Activated CD4-positive, CD25-positive, alpha-beta regulatory T cell (primary cell): ENCODE measurements at places on chromosomes 2 and 18.

GRCh38 chr2:101808006-101808562 is 110.6 kb downstream of the MAP4K4 start:
- no peak for DNase-seq

DNA sequence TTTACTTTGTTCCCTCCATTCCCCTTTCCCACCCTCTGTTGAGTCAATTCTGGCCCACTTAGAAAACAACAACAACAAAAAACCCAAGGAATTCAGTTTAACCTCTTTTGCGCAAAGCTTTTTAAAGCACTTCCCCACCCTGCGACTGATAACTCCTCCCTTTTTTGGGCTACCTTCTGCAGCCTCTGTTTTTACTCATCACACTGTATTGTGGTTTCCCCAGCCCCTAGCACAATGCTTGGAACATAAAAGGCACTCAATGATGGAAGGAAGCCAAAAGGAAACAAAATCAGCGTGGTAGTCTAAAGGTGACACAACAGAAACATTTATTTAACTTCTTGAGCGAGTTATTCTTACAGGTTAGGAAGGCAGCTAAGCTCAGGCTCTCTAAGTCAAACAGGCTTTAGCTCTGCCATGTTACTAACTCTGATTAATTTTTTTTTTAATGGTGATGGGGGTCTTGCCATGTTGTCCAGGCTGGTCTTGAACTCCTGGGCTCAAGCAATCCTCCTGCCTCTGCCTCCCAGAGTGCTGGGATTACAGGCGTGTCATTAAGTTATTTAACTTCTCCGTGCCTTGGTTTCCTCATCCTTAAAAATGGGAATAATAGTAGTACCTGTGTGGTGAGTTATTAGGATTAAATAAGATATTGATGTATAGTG is 1.3 kb downstream of the CEP68 start:
- peak; percentile 7 for DNase-seq

DNA sequence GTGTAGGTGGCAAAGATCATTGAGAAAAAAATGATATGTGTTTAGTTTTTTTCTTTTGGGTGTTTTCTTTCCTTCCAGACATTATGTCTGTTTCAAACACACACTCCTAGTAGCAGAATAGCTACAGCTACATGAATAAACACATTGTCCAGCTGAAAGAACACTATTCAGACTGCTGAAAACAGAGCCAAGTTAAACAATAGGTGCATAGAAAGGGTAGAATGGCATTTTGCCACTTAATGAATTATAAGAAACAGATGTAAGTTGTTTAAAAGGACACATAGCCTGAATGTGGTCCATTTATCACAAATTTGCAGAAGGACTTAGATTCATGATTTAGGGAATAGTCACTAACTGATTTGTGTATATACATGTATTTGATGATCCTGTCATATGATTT is 20.1 kb downstream of the CTLA4 start:
- no peak for DNase-seq

GRCh38 chr2:44751754-44752479 is 189.6 kb upstream of the SIX3 start:
- no peak for DNase-seq

GRCh38 chr18:76913583-76913982 is 91.2 kb downstream of the ZNF236 start:
- DNase-seq = no peak

DNA sequence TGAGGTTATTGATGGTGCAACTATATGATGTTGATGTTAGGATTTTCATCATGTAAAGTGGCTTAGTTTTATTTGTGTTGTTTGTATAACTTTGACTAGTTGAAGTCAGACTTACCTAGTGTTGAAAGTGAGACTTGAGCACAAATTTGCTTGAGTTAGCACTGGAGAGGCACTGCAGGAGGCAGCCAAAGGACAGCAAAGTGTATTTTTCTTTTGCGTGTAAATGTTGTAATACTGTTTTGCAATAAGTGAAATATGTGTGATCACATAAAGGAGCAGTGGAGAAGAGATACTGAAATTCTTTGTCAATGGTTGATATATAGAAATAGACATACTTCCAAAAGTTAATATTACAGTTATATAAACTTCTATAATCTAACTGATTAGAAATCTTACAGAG is 332.0 kb upstream of the RAB12 start:
- DNase-seq = no peak

DNA sequence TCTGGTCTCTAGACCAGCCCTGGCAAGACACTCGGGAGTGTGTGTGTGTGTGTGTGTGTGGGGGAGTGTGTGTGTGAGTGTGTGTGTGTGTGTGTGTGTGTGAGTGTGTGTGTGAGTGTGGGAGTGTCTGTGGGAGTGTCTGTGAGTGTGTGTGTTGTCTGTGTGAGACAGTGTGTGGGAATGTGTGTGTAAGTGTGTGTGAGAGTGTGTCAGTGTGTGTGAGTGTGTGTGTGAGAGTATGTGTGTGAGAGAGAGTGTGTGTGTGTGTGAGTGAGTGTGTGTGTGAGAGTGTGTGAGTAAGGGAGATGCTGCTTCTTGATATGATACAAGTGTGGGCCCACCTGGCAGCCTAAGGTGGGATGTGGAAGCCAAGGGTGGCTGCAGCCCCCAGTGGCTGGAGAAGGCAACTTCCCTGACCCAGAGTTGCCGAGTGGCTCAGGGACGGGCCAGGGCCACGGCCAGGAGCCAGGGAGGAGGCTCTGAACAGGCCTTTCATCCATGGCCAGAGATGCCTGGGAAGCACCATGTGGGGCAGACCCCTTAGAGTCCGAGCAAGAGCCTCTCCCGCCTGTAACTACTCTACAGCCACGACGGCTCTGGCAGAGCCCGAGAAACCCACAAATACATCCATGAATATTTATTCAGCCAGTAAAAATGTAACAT is 159.3 kb upstream of the MYCN start:
- DNase-seq = no peak

DNA sequence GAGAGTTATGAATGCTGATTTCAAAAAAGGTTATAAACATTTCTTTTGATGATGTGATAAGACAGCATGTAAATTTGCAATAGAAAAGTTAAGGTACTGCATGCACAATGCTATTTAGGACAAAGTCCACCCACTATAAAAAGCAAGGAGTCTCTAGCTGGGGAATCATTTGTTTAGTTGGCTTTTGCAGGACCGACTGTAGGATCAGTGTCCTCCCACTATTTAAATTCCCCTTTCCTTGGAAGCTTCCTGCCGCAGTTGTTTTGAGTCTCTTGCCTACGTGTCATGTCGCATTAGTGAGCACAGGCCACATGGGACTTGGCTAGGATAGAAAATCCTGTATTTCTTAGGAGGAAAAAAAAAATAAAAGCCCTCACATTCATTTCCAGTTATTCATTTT is 13.1 kb downstream of the QPCT start:
- no peak for DNase-seq

GRCh38 chr2:150134223-150134857 is 353.1 kb downstream of the RND3 start:
- no peak for DNase-seq

GRCh38 chr2:107001964-107002696 is 116.2 kb upstream of the ST6GAL2 start:
- DNase-seq = no peak

GRCh38 chr2:164706522-164706921 is 85.2 kb upstream of the GRB14 start:
- DNase-seq = no peak

DNA sequence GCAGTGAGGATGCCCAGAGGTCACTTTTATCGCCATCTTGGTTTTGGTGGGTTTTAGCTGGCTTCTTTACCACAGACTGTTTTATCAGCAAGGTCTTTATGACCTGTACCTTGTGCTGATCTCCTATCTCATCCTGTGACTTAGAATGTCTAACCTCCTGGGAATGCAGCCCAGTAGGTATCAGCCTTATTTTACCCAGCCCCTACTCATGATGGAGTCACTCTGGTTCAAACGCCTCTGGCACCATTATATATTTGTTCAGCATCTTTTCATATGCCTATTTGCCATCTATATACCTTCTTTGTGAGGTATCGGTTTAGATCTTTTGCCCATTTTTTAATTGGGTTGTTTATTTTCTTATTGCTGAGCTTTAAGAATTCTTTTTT is 7.2 kb upstream of the CCNT2 start:
- no peak for DNase-seq

DNA sequence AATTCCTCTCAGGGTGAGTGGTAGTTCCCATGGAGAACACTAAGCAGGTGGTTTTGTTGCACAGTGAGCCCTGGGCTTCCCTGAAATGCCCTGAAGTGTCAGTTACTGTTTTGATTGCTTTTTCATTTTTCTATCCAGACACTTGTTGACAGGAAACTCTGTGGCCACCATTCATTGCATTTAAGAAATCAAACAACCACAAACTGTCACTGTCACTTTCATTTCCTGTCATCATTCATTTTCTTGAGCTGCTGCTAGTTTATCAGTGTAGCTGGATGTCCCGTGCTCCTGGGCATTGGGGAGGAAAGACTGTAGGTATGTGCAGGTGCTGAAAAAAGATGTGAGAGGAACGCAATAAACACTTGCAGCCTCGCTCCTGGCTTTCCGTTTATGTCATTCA is 891.6 kb upstream of the ZEB2 start:
- no peak for DNase-seq

DNA sequence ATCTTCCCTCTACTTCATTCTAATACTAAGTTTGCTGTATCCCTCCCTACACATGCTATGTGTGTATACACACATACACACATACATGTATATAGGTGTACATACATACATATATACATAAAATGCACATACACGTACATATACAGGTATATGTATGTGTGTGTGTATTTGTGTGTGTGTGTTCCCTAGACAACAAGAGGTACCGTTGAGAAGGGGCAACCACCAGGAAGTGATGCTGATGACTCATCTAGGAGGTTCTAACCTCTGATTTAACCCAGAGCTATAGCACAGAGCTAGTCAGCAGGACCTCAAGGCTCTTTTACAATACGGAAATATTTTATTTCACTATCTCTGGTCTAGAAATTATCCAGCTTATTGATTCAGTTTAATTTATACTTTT is 139.2 kb downstream of the LAMA3 start:
- DNase-seq = peak; percentile 21

- DNase-seq = no peak
These were observed 148.4 kb downstream of the PRKCE start for GRCh38 chr2:45799679-45800381.

DNA sequence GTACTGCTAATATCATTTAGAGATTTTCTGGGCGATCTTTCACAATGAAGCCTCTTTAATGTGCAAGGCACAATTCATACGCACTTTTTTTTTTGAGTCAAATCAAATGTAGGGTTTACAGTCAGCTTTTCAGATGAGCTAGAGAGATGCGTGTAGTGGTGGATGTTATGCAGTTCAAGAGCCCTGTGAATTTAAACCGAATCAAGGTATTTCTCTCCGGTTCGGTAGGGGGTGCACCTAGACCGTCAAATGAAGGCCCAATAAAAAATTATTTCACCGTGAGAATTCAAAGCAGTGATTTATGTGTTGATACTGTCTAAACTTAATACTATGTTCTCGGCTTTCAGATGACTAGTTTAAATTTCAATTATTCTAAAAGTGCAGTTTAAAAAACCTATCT is 1.1 kb downstream of the PTH2R start:
- no peak for DNase-seq

DNA sequence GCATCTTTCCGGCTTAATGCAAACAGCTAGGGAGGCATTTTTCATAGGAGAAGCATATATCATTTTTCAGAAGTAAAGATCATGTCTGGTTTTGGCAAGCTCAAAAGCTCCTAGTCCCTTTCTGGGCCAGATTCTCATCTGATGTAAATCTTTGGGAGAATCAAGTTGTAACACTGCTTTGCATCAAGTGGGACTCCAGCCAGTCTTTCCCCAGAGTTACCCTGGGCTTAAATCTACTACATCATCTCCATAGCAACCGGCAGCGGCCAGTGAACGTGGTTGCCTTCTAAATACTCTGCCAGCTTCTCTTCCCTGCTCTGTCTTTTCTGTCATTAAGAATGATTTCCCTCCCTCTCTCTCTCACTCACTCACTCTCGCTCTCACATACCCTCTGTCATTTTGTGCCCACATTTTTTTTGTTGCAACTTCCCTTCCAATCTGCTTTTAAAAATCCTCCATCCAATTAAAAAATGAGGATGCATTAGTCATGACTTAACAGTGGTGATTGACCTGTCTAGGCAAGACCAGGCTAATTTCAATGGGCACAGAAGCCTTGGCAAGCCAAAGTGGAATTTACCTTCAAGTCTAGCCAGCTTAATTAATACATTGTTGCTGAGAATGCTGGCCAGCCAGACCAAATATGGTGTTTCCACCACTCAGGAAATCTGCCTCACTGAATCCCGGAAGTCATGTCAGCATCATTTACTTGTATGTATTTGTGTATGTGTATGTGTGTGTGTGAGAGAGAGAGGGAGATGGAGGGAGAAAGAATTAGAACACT is 93.0 kb downstream of the NRP2 start:
- DNase-seq = no peak

DNA sequence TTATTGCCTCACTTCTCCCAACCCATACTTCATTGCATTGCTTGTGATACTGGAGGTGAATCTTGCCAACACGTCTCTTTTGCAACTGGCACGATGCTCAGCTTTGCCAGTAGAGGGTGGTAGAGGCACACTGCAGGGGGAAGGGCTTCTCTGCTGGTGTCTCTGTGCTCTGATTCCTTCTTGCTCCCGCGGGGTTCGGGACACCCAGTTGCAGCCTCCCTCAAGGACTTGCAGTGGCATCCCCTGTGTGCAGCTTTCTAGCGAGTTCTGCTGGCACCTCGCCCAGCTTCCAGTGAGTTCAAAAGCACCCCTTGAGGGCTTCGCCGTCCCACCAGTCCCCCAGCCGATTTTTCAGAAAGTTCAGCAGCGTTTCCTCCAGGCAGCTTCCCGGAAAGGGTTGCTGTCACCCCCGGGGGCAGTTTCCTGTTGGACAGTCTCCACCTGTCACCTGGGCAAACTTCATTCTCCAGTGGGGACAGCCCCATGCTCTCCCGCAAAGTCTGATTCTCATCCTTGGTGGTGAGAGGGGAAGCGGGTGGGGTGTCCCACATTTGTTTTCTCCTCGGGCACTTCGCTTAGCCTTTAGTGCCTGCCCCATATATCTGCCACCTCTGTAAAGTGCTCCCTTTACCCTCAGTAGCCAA is 35.4 kb upstream of the EN1 start:
- DNase-seq = peak; percentile 23

GRCh38 chr2:147386284-147386683 is 458.5 kb upstream of the ACVR2A start:
- no peak for DNase-seq

DNA sequence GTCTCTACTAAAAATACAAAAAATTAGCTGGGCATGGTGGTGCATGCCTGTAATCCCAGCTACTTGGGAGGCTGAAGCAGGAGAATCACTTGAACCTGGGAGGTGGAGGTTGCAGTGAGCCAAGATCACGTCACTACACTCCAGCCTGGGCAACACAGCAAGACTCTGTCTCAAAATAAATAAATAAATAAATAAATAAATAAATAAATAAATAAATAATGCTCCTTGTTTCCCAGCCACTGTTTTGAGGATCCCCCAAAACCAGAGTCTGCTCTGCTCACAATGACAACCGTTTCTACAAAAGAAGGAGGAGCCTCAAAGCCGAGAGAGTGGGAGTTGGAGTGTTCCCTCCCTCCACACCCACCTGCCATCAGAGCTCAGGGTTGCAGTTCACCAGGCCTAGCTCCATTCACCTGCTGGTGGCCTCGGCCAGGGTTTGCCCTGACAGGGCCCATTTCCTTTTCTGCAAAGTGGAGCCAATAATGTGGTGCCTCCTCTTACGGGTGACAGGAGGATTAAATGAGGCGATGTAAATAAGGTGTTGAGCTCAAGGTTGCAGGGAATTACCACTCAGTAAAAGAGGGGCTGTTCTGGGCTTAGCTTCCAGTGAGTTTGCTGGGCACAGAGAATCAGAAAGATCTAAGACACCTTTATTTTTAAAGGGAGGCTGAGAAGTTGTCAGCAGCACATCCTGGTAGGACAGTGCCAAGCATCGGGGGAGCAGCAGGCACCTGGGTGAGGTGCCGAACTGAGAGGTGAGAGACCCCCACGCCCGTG is 25.5 kb downstream of the CRACDL start:
- DNase-seq = no peak
